Stimulated activated CD4-positive, alpha-beta T cell treated with anti-CD3 and anti-CD28 coated beads, Interleukin-4, amount 100 ng/mL, for 4 hours (primary cell): ENCODE measurements at places on chromosomes 11 and 22.

DNA sequence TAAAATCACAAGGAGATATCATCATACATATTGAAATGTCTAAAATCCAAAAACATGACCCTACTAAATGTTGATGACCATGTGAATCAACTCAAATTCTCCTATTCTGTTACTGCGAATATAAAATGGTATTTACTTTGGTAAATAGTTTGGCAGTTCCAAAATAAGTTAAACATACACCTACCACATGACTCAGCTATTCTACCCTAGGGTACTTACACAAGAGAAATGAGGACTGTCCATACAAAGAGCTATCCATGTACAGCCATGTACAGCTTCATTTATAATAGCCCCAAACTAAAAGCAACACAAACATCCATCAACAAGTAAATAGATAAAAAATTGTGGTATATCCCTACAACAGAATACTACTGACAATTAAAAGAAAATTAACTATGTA, 346.1 kb upstream of the TENM4 start:
- DNase-seq = no peak

- DNase-seq = no peak
Measured at GRCh38 chr11:86669424-86669823, 3.0 kb downstream of the ME3 start.

DNA sequence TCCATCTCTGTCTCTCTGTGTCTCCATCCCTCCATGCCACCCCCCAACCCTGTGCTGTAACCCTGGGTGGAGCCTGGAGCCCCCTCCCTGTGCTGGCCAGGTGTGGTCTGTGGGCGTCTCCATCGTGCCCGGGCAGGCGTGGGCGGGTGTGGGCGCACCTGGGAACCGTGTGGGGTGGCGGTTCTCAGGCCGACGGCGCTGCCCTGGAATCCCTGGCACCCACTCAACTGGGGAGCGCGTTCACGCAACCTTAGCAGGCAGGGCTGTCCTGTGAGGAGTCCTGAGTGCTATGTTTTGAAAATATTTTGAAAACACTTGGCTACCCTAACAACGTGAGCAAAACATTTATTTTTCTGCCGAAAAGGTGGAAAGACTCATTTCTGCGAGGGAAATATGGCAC, 4.7 kb downstream of the TNNT3 start:
- DNase-seq = no peak

GRCh38 chr11:124190298-124191139, 7.4 kb downstream of the OR10D3 start:
- DNase-seq = no peak

DNA sequence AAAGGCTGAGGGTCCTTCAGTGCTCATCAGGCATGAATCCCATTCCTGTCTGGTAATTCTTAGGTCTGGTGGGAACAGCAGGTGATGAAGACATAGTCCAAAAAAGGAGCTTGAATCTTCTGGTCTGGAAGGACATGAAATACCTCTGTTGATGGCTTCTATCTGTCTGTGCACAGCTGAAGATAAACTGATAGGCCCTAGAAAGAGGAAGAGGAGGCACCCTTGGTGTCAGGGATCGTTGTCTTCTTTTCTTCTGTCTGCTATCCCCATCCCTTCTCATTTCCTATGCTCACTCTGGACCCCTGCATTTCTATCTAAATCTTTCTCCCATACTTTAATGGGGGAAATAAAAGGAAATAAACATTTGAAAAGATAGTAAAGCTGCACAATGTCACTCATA, 9.4 kb downstream of the AGBL2 start:
- DNase-seq = no peak

- peak; percentile 2 for DNase-seq
Measured at GRCh38 chr11:57903441-57904123, 120.1 kb upstream of the OR9Q1 start.

- no peak for DNase-seq
Measured at GRCh38 chr11:134576721-134577171, 164.7 kb upstream of the B3GAT1 start.

DNA sequence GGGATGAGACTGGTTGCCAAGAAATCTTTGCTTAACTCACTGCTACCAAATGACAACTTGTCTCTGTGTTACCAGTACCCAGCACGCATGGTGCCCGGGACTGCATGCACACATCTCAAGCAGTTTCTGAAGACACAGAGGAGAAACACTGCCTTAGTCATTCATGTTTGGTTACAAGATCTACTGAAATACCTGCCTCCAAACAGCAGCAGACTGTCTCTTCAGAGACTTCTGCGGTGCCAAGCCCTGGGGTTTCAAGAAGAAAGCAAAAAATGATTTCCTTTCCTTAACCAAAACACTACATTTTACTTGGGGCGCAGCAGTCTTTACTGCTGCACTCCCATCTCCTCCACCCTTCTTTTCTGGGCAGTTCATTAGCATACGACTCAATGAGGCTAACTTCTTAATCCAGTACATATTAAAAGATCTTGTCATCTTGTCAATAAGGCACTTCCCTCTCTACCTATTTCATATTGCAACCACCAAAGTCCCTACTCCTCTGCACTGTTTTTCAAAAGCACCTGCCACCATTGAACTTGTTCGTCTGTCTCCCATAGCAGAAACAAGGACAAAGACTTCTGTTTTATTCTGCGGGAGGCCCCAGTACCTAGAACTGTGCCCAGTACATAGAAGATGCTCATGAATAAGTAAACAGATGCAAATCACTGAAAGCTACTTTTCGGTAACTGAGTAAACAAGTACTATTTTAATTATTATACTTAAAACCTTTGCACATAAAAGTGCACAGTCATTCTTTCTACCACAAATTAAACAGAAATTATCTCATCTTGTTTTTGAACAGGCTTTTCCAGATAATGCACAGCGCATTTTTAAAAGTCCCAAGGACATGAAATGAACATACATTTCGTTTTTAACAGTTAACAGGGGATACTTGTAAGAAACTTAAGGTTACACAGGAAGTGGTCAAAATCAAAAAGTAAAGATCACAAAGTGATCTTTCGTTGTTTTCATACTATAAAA, 4.0 kb downstream of the NAP1L4 start:
- DNase-seq = peak; percentile 28

GRCh38 chr11:46438211-46438610, 46.6 kb upstream of the CHRM4 start:
- DNase-seq = no peak

- no peak for DNase-seq
Measured at GRCh38 chr22:44693145-44693544, 8.9 kb upstream of the PRR5 start.

GRCh38 chr11:123696183-123696582, 41.8 kb upstream of the SCN3B start:
- DNase-seq = no peak

DNA sequence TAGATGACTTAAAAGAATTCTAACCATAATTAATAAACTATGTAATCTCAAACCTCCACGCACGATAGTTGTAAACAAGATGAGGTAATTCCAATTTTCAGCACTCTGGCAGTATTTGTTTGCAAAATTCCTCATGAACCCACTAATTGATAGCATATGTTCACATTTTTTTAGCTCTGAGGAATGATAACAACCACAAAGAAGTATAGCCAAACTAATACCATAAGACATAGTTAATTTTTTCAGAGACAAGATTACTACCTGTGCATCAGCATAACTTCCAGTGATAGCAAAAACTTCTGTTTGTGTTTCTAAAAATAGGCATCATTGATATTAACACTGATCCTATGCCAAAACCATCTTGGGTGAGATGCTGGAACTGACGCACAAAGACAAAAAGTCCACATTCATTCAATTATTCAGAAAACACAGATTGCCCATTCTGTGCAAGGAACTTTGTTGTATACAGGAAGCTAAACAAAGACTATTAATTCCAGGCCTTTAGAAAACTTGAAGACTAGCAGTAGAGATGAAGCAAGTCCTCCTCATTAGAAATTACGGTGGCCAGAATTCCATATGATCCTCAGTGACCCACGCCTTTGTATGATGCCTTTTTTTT, 57.7 kb downstream of the PDGFD start:
- no peak for DNase-seq

DNA sequence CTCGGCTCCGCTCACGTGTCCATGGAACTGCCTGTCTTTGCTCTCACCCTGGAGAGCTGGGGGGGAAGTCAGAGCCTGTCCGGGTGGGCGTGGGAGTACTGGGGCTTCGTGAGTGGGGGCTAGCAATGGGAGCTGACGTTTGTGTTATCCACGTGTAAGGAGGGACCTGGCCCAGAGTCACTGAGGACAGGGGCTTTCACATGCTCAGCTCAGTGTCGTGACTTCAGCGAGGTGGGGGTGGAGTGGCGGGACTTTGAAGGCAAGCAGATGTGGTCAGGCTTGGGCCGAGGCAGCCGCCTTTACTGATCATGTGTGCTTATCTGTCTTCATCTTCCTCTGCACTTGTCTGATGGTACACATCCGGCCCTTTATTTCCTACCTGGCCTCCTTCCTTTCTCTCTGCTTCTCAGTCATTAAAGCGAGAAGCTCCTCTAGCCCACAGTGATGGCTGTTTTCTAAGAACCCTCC, 113.1 kb upstream of the NNMT start:
- DNase-seq = peak; percentile 39

DNA sequence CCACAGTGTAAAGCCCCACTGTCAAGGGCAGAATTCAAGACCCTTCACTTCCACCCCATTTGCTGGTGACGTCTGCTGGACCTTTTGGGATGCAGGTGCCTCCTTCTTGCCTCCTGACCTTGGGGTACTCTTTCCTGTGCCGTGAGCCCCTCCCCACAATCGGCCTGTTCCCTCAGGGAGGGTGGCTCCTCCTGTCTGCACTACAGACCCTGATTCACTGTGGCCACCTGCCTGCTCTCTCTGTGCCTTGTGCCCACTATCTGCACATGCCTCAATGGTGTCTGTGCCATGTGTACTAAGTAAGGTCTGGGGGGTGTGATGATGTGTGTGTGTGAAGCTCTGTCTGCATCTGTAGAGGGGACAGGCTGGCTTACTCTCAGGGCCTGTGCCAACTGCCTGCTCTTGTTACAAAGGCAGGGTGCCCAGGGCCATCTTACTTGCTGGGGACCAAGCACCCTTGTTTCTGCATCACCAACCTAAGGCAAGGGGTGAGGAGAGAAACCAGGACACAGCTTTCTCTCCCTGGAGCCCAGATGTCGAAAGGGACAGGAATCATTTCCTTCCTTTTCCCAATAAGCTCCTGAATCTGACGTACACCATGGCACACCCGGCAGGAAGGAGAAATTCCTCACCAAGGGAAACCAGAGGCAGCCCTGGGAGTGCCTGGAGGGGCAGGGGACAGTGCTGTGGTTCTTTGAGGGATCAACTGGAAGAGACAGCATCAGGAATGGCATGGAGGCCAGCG, 3.7 kb downstream of the PPM1F start:
- no peak for DNase-seq

- no peak for DNase-seq
Measured at GRCh38 chr11:93063086-93063485, 93.6 kb downstream of the MTNR1B start.

DNA sequence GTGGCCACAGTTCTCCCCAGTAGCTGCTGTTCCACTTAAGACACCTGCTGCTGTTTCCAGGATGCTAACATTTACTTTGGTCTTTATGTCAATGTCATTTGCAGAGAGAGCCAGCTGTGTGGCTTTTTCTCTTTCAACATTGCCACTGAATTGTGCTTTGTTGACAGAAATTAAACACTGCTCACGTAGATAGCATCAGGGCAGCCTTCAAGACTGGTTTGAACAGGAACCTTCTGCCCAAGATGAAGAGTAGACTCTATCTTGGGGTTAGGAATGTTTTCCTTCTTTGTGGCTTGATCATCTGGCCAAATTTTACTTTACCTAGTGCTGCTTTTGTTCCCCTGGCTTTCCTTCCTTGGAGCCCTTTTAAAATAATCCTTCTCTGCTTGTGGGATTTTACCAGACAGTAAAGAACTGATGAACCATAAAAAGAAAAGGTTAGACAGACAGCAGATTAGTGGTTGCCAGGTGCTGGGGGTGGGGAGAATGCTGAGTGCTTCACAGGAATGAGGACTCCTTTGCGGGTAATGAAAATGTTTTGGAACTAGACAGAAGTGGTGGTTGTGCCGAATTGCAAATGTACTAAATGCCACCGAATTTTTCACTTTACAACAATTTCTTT, 22.7 kb upstream of the XBP1 start:
- DNase-seq = peak; percentile 19

- DNase-seq = no peak
Measured at GRCh38 chr11:21615955-21616371, 576.9 kb upstream of the ANO5 start.

GRCh38 chr22:30459181-30460052, 12.4 kb downstream of the SEC14L3 start:
- DNase-seq = no peak

- DNase-seq = no peak
Measured at GRCh38 chr11:94910779-94911178, 62.6 kb downstream of the CWC15 start.

- no peak for DNase-seq
Measured at GRCh38 chr11:111399187-111400031, 20.3 kb upstream of the POU2AF1 start.

DNA sequence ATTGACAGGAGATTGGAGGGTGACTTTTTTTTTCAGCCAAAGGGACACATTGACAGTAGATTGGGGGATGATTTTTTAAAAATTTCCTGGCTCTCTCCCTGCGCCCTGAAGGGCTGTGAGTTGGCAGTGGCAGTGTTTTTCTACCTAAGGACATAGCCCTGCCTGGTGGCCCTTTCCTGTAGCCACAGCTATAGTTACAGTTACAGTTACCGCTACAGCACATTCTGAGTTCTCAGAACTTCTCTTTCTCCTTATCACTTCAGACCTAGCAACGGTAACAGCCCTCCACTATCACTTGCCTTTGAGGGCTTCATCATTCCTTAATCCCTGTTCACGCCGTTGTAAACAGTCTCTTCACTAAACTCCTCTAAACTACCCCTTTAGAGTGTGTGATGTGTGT, 684 bp downstream of the MRGPRX2 start:
- DNase-seq = no peak

GRCh38 chr11:70876685-70877084, 375.7 kb downstream of the SHANK2 start:
- no peak for DNase-seq

DNA sequence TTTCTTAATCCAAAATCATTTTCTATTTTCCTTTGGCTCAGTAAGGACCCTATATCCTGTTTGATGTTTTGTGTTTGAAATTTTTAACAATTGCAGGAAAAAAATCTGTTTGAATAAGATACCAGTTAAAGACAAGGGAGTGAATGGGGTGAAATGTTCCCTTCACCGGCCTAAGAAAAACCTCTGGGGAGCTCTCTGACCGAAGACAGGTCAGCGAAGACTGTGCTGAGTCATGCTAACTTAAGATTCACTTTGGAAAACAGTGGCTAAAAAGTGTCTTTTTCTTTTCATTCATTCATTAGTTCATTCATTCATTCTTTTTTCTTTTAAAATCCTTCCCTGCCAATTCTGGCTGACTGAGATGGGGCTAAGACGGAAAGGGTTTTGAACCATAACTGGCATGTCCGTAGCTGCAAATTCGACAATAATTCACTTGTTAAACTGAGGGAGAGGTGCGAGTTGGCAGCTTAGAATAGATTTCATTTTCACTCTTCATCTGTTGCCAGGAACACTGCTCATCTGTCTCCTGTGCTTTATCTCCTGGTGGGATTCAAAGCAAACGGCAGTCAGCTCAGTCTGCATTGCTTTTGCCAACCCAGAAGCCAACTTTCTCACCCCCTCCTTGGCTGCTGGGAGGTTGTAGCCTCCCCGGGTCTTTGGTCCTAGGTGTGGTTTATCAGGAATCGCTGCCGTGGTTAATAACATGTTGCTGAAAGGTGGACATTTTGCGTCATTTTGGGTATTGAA, 434.0 kb upstream of the LARGE1 start:
- no peak for DNase-seq

GRCh38 chr11:78350646-78351165, 66.9 kb downstream of the GAB2 start:
- no peak for DNase-seq

- no peak for DNase-seq
Measured at GRCh38 chr11:2688381-2689231, 11.2 kb downstream of the KCNQ1OT1 start.

GRCh38 chr11:62479631-62480201, 60.9 kb downstream of the SCGB1A1 start:
- no peak for DNase-seq
